ENCODE measurements at places on chromosomes 4 and X.

- no peak for DNase-seq
These were observed 39.5 kb downstream of the TMEM165 start for GRCh38 chr4:55435141-55435841.

DNA sequence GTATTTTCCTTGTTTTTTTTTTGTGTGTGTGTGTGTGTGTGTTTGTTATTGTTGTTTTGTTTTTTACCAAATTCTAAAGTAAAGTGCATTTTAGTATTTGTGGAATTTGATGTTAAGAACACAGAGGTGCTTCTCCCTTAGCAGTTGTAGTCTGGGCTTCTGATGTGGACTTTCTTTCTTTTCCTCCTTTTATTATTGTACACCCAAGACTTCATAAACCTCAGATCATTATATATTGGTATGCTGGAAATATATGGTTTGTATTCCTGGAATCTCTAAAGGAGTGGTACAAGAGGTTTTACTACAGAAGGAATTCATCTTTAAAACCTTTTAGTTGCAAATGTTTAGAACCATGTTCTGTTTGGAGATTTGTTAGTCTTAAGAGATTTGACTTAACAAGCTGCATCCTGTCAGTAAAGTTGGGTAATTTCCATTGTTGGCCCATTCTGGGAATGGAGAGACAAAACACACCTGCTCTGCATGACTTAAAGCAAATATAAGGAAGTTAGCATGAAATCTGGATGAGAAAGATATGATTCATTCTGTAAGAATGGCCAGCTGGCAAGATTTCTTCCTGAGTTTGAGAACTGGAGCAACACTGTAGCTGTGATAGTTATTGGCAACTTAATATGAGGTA, 64.0 kb downstream of the SMAD1 start:
- no peak for DNase-seq

DNA sequence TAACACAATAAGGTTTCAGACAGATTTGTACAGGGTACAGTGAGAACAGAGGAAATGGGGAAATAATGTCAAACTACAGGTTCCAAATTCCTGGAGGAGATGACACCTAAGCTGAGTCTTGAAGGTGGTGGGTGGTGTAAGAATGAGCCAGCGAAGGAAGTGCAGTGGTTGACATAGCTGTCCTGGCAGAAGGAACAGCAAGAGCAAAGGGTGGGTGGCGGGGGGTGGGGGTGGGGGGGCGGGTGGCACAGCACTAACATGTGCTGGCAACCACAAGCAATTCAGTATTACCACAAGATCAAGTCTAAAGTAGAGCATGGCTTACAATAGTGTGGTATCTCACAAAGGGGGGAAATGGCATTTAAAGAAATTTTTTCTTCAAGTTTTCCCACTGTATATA, 13.1 kb upstream of the G3BP2 start:
- DNase-seq: no peak

- DNase-seq: no peak
These were observed 5.5 kb downstream of the USP9X start for GRCh38 chrX:41090568-41091238.

DNA sequence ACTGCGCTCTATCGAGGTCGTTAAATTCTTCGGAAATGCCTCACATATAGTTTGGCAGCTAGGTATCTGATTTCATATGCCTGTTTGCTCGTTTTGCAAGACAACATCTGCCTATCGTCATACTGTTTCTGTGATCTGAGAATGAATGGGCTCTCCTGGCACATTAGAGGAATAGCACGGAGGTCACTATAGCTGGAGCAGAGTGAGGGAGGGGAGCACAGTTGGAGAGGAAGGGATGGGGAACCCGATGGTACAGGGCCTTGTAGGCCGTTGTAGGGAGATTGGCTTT, 552 bp downstream of the IKBKG start:
- no peak for DNase-seq

DNA sequence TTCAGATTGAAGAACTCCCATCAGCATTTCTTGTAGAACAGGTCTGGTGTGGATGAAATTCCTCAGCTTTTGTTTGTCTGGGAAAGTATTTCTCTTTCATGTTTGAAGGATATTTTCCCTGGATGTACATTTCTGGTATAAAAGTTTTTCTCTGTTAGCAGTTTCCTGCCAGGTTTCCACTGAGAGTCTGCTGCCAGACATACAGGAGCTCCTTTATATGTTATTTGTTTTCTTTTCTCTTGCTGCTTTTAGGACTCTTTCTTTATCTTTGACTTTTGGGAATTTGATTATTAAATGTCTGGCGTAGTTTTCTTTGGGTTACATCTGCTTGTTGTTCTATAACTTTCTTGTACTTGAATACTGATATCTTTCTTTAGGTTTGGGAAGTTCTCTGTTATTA, 486.5 kb downstream of the ARAP2 start:
- no peak for DNase-seq

DNA sequence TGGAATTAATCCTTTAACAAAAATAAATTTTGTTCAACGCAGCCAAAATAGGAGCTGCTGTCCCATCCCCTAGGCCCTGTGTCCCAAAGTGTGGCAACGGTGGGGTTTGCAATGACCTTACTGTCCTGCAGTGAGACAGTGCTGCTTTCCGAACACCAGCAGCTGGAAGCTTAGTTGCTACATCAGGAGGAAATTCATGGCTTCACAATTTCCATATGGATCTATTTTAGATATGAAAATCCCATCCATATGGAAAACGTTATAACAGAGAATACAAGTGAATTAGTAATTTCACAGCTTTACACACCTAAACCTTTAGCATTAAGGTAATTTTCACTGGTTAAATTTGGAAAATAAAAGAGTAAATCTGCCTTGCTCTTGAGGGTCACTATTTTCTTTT, 396.3 kb upstream of the TENM3 start:
- DNase-seq: no peak

DNA sequence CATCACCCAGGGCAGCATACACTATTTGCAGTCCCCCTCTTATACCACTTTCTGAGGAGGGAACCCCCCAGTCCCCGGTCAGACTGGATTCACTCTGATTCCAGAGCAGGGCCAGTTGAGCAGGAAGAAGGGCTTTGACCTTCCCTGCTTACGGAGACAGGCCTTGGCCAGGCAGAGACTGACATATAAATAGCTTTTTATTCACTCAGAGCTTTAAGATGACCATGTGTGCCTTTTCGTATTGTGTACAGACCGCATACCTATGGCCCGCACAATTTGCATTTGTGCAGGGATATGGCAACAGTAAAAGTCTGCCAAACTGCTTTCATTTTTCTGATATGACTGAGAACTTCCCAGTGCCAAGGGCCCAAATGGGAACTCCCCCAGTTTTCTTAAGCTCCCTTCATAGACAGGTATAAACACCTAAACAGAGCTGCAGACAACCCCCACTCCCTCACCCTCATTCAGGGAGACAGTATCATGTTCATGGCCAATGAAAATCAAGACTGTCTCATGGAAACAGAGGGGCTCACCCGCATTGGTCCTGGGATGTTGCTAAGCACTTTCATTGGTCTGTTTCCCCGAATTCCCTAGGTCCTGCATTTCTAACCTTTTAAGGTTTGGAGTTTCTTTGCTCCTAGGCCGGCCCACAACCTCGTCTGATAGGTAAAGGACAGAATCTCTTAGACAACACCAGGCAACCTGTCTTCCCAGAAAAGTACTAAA, 86.0 kb downstream of the RTL5 start:
- DNase-seq: no peak

- DNase-seq: no peak
These were observed 5.4 kb upstream of the GTPBP6 start for GRCh38 chrX:323721-324628.

GRCh38 chr4:16909281-16909680, 10.8 kb upstream of the LDB2 start:
- DNase-seq: no peak

DNA sequence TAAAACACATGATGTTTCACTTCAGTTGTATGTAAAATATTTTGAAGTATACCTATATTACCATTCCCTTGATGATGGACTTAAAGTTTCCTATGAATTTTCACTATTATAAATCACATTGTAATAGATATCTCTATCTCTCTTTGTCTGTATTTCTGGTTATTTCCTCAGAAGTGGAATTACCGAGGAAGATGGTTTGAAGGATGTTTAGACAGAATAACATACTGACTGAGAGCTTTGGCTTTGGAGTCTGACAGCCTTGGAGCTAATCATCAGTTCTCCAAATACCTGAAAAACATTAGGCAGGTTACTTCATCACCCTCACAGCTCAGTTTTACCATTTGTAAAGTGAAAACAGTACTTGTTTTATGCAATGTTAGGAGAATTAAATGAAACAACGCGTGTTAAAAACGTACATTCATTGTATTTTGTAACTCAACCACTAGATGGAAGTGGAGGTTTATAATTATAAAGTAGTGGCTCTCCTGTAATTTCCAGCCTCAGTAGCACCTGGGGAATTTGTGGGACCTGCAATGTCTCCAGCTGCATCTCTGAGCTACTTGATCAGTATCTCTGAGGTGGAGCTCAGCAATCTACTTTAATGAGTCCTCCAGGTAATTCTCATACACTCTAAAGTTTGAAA, 14.3 kb downstream of the JCHAIN start:
- no peak for DNase-seq

DNA sequence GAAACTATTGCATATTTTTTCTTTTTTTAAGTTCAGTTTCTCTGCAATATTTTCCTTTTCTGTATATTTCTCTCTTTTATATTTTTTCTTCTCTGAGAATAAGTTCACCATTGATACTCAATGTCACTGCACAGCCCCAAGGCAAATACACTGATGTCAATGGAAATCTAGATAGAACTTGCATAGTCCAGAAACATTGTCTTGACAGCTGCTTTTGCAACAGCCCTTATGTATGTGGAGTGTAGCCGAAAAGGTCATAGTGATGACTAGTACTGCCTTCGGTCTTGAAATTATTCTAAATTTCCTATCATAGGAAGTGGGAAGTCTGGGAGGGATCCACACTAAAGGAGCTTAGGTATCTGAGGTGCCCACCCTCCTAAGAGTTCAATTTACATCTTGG, 150.0 kb downstream of the SPOCK3 start:
- DNase-seq: no peak

GRCh38 chr4:57194068-57194611, 84.0 kb upstream of the IGFBP7 start:
- no peak for DNase-seq

- DNase-seq: no peak
These were observed 126.8 kb downstream of the KLHL8 start for GRCh38 chr4:87093443-87094123.

DNA sequence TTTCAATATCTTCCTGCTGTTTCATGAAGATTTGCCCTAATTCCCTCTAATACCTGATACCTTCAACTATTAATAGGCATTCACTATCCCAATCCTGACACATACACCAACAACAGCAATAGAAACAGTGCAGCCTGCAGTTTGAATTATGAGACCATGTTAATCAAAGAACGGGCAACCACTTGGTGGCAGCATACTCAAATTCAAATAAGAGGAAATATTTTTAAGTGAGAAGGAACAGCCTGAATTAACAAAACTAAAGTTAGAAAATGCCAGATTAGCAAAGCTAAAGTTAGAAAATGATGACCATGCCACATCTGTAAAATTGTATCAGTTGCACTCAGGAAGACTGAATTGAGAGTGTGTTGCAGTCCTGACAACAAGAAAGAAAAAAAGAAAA, 204.9 kb downstream of the SMARCA1 start:
- no peak for DNase-seq

GRCh38 chr4:42396752-42397634, at the start of gene SHISA3:
SHISA3 (plus strand) TSS chr4:42397488; CDS start chr4:42398057, 569 bp downstream.
- no peak for DNase-seq

DNA sequence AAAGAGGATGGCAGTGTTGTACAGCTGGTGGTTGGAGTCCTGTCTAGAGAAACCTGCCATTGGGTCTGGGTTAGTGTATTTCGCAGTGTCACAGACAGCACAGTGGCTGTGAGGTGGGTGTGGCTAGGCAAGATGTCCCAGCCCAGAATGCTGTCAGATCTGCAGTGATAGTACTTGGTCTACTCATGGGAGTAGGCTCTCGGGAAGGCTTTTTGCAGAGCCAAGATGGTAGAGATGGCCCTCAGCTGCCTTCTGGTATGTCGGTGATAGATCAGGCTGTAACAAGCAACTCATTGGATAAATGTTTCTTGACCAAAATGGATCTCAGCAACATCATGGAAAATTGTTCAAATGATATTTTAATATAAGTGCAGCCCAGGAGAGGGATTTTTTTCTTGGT, 84.3 kb upstream of the WDR1 start:
- DNase-seq: no peak
